ENCODE measurements at places on chromosomes 5 and 9.
A peak's percentile ranks its signal among the peaks of the same experiment; 100 is the strongest.

DNA sequence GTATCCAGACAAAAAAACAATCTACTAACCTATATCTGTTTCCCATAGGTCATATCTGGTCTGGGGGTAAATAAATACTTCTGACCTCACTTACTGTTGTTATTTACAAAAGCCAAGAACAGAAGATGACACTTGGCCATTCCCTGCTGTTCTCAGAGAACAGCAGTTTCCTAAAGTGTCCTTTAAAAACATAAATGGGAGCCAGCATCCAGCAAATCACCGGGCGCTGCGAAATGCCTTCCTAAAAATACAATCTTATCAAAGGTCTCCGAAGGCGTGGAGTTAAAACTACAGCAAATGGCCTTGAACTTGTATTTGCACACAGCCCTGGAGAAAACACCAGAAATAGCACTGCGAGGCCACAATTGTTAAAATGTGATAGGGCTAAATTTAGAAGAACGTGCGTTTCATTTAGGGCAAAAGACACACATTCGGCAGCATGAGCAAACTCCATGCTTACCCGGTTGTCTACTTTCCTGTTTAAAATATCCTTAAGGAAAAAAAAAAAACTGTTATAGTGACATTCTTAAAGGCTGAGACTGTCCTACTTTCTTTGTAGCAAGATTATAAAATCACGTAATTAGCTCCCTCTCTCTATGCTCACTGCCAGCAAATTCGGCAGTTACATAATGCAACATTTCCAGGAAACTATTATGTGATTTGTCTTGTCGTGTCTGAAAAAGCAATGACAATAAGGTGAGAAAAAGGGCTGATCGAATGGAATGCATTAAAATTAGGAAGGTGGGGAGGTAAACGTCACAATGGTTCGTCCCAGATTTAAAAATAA lies 1.5 kb downstream of the NFIL3 start:
- no peak for DNase-seq
- peaks cover 23% of the 10 kb centered on the region for H3K4me1 ChIP-seq
- peaks cover 64% of the 10 kb centered on the region for H3K27me3 ChIP-seq
- H3K27ac ChIP-seq: no peak overlapping the region

DNA sequence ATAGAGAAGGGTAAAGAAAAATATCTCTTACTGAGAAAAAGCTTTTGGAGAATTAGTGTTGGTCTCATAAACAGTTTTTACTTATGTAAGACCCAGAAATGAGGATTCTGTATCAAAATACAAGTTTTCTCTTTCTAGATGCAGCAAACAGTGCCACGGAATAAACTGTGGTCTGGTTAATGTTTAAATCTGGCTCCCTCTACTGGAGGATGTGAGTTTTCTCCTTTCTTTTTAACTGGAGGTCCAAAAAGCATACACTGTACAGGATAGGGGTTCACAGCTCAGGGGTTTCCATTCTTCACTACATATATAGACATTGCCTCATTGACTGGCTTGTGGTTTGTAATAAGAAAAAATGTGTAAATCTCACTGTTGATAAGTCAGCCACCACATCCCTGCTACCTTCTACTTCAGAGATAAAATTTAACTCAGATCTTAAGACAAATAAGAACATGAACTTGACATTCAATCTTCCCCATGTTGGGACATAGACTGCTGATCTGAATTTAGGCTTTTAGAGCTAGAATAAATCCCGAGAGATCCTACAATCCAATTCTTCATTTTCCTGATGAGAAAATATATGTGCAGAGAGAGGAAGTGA lies 98.9 kb downstream of the CFAP95 start:
- no peak overlapping the region for H3K27ac ChIP-seq
- DNase-seq: peak; percentile 15
- no peak overlapping the region for H3K4me3 ChIP-seq
- H3K36me3 ChIP-seq: no peaks in the 10 kb centered on the region

- peak; percentile 52 for DNase-seq
- H3K36me3 ChIP-seq: no peaks in the 10 kb centered on the region
- H3K4me3 ChIP-seq: no peak overlapping the region
- no peak overlapping the region for H3K27ac ChIP-seq
These were observed 36.6 kb upstream of the RAPGEF1 start for GRCh38 chr9:131776473-131776872.

GRCh38 chr9:135586601-135587109 lies 25.1 kb downstream of the PAEP start:
- H3K36me3 ChIP-seq: no peaks in the 10 kb centered on the region
- H3K27ac ChIP-seq: no peak overlapping the region
- no peak overlapping the region for H3K4me3 ChIP-seq
- no peaks in the 10 kb centered on the region for H3K27me3 ChIP-seq
- no peaks in the 10 kb centered on the region for H3K4me1 ChIP-seq
- no peak for DNase-seq

DNA sequence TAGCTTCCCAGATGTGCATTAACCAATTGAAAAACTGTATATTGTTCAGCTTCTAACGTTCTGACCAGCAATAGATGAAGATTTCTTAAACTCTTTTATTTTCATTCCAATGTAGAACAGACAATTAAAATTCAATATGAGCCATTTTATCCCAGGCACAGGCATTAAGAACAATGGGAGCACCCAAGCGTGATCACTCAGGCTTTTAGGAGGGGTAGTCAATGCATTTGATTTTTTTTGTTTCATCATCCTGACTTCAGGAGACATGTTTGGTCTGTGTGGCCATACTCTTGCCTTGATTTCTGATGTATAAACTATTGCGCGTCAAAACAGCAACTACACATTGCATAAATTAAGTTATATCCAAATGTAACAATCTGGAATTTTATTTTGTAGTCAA lies 653.0 kb upstream of the RORB start:
- no peak overlapping the region for H3K4me3 ChIP-seq
- no peaks in the 10 kb centered on the region for H3K4me1 ChIP-seq
- H3K27me3 ChIP-seq: no peaks in the 10 kb centered on the region
- H3K36me3 ChIP-seq: no peaks in the 10 kb centered on the region

GRCh38 chr9:82987370-82988189 lies 75.4 kb downstream of the RASEF start:
- H3K4me1 ChIP-seq: peaks cover 10% of the 10 kb centered on the region
- H3K36me3 ChIP-seq: no peaks in the 10 kb centered on the region
- H3K4me3 ChIP-seq: no peak overlapping the region
- no peak for DNase-seq
- H3K27me3 ChIP-seq: no peaks in the 10 kb centered on the region

DNA sequence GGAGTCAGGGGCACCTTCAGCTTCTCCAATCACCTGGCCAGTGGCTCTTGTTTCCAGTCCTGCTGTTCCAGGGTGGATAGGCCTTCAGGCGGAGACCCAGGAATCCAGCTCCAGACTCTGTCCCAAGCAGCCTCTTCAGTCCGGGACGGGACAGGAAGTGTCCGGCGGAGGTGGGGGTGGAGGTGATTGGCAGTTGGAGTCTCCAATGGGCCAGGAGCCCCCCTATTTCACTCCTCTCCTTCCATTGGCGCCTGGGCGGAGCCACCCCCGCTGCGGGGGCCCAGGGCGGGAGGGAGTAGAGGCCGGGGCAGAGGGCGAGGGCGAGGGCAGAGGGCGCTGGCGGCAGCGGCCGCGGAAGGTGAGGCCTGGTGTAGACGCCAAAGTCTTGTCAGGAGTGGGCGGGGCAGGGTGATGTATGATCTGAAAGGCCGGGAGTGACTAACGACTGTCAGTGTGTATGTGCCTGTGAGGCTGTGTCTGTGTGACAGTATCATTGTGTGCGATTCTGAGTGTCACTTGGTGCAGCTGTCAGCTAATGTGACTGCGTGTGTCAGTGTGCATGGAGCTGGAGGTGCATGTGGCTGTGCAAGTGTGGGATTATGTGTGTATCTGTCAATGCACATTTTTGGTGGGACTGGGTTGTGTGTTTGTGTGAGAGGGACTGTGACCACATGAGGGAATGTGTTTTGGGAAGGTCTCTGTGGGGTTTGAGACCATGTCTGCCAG lies at the start of gene IL11RA:
Gene IL11RA, plus strand, starts transcription at position 310 of the 726 bp plus-strand sequence. CDS start 3,033 bp downstream, outside the sequence.
- H3K27ac ChIP-seq: peak within 1 kb of the TSS; percentile 17
- peaks cover 37% of the 10 kb centered on the region for H3K4me1 ChIP-seq
- H3K36me3 ChIP-seq: peaks cover 14% of the 10 kb centered on the region

GRCh38 chr5:130099008-130099407 lies 194.7 kb downstream of the CHSY3 start:
- no peaks in the 10 kb centered on the region for H3K27me3 ChIP-seq
- H3K4me3 ChIP-seq: no peak overlapping the region
- H3K36me3 ChIP-seq: no peaks in the 10 kb centered on the region

DNA sequence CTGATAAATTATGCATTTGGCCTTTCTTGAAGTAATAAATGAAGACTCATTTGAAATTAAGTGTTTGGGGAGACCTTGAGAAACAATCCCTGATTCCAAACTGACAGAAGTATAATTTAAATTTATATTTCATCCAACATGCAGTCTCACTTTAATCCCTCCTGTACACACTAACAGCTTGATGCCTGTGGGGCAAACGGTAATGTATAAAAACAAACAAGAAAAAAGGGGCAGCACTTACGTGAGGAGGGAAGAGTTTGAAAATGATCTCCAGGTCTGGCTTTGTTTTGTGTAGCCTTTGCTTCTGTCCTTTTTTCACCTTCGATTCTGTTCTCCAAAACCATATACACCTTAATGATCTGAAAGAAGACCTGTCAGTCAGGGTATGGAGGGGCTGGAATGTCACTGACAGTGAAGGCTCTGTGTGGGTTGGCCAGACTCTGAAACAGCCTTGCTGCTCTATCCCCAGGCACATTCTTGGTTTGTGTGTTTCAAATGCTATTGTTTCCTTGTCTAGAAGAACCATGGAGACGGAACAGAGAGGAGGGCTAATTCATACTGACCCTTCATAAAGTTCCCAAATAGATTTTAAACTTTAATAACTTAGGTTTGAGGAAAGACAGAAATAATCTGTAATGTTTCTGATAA lies 338.2 kb upstream of the WWC1 start:
- H3K36me3 ChIP-seq: no peaks in the 10 kb centered on the region
- H3K4me3 ChIP-seq: no peak overlapping the region
- H3K27me3 ChIP-seq: no peaks in the 10 kb centered on the region
- no peak for DNase-seq

GRCh38 chr5:7683753-7684152 lies 167.2 kb downstream of the CFAP90 start:
- no peak for DNase-seq
- H3K27ac ChIP-seq: no peak overlapping the region
- no peaks in the 10 kb centered on the region for H3K27me3 ChIP-seq

GRCh38 chr5:170611449-170612090 lies 107.8 kb downstream of the KCNIP1 start:
- H3K4me1 ChIP-seq: no peaks in the 10 kb centered on the region
- DNase-seq: no peak
- no peak overlapping the region for H3K4me3 ChIP-seq
- no peaks in the 10 kb centered on the region for H3K36me3 ChIP-seq

DNA sequence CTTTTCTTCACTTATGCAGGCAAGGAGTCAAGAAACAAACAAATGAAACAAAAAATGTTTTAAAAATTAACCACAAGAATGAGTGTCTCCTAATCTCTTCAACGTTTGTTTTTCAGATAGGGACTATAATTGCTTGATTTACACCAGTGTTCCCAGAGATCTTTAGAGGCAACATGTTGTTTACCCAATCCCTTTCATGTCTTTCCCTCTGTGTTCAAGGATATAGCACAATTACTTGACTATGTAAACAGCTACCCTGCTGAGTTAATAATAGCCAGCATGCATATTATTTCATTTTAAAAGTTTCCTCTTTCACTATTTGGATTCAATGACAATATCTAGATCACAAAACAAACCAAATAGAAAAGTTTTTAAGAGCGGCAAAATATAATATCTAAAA lies 25.1 kb upstream of the SHISAL2B start:
- no peaks in the 10 kb centered on the region for H3K27me3 ChIP-seq
- H3K4me1 ChIP-seq: no peaks in the 10 kb centered on the region
- H3K36me3 ChIP-seq: no peaks in the 10 kb centered on the region
- no peak for DNase-seq

- H3K36me3 ChIP-seq: no peaks in the 10 kb centered on the region
- no peaks in the 10 kb centered on the region for H3K4me1 ChIP-seq
- H3K27me3 ChIP-seq: no peaks in the 10 kb centered on the region
- no peak for DNase-seq
- H3K27ac ChIP-seq: no peak overlapping the region
These were observed 170.9 kb downstream of the FGF1 start for GRCh38 chr5:142515036-142515435.

DNA sequence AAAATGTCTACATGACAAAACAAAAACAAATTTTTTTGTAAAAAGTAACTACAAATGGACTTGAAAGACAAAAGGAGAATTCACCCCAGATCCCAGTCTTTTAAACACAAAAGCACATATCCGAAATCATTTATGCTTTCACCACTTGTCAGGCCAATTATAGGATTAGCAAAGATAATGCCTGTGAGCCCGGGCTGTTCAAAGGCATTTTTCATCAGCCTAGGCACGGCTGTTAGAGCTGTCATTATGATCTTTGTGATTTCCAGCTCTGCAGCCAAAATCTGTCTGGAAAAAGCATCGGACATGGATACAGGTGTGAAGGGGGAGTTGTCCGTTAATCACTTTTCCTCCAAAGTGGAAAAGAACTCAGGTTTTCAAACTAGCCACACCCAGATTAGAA lies 23.6 kb upstream of the RAB14 start:
- H3K27me3 ChIP-seq: no peaks in the 10 kb centered on the region
- no peak for DNase-seq
- H3K4me1 ChIP-seq: peaks cover 4% of the 10 kb centered on the region
- no peak overlapping the region for H3K27ac ChIP-seq
- H3K4me3 ChIP-seq: no peak overlapping the region

GRCh38 chr5:68329554-68330255 lies 114.1 kb downstream of the PIK3R1 start:
- no peak for DNase-seq
- H3K27ac ChIP-seq: no peak overlapping the region
- H3K27me3 ChIP-seq: no peaks in the 10 kb centered on the region
- H3K4me3 ChIP-seq: no peak overlapping the region
- H3K36me3 ChIP-seq: no peaks in the 10 kb centered on the region
- H3K4me1 ChIP-seq: peaks cover 19% of the 10 kb centered on the region

DNA sequence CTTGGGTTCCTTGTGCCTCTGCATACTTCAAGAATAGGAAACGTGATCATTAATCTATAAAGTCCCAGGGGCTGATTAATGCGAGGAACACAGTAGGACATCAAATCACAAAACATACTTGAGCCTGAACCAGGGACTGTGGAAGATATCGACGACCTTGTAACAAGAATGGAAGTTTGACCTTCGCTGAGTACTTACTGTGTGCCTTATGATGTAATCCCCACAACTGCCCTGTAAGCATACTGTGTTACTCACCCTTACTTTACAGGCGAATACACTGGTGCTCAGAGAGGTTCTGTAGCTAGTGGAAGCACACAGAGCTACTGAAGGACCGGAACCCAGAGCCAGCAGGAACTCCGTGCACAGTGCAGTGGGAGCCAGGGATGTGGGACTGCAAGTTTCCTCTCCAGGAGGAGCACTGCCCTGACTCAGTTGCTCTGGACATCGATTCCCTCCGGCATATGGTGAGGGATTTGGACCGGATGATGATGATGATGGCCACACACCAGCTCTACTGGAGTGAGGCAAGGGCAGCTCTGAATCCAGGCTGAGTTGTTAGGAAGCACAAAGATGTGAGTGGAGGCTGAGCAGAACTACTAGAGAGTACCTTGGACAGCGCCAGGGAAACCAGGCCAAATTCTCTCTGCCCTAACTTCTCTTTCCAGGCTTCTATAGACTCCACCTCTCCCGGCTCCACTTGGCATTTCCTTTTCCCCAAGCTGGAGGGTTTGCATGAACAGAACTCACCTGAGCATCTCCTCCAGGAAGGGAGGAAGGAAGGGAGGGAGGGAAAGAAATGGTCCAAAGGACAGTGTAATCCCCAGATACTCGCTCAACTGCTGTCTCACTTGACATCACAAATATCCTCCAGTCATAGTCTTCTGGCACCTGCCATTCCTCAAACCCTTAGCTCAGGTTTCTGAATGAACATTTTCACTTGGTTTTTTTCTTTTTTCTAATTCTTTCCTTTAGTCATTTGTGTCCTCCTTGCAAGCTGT lies 1.5 kb upstream of the GABBR2 start:
- no peak for DNase-seq
- no peak overlapping the region for H3K27ac ChIP-seq
- H3K4me1 ChIP-seq: no peaks in the 10 kb centered on the region
- H3K36me3 ChIP-seq: no peaks in the 10 kb centered on the region

Measured in thymus (tissue), 14 donors.